ENCODE measurements at places on chromosomes 12 and 14. TPM values are rescaled to one million over a fixed set of nuclear protein-coding genes. Genes with fewer than 3 reads are reported as not detected.

FBLN5 gene
- total RNA-seq: 245 TPM

MYO1A gene
- 1.4 TPM for total RNA-seq

SLC10A1 gene
- not detected for total RNA-seq

CIROP gene
- total RNA-seq: not detected

RAD52 gene
- total RNA-seq: 13.3 TPM

PRDM4 gene
- total RNA-seq: 25.9 TPM

GSC gene
- not detected for total RNA-seq

SCN8A gene
- total RNA-seq: 1.1 TPM

SLC39A5 gene
- 0.87 TPM for total RNA-seq

DTD2 gene
- 18.2 TPM for total RNA-seq

TBX5 gene
- total RNA-seq: 22.3 TPM

P2RX4 gene
- 55.8 TPM for total RNA-seq

CEBPE gene
- not detected for total RNA-seq

SAV1 gene
- 42.8 TPM for total RNA-seq

SERPINA1 gene
- total RNA-seq: 1,017 TPM

EGLN3 gene
- total RNA-seq: 7.6 TPM

HAL gene
- 6.2 TPM for total RNA-seq

WDR89 gene
- 12.4 TPM for total RNA-seq

FMNL3 gene
- 40.3 TPM for total RNA-seq

HRK gene
- not detected for total RNA-seq

TCL1A gene
- total RNA-seq: not detected

FKBP3 gene
- 33.0 TPM for total RNA-seq

MAPKAPK5 gene
- total RNA-seq: 48.9 TPM

C12orf50 gene
- total RNA-seq: not detected

C14orf119 gene
- 55.3 TPM for total RNA-seq

UNC79 gene
- 0.09 TPM for total RNA-seq

IAPP gene
- not detected for total RNA-seq

GARIN6 gene
- not detected for total RNA-seq
